ENCODE measurements at places on chromosomes 13 and 19. TPM values are rescaled to one million over a fixed set of nuclear protein-coding genes. Genes with fewer than 3 reads are reported as not detected.

LIM2 gene
- total RNA-seq = not detected

ZNF221 gene
- total RNA-seq = 5.8 TPM

METTL21C gene
- total RNA-seq = not detected

TUBB4A gene
- 12.6 TPM for total RNA-seq

UBAC2 gene
- total RNA-seq = 41.6 TPM

STXBP2 gene
- total RNA-seq = 0.12 TPM

NLRP11 gene
- 4.9 TPM for total RNA-seq

ASF1B gene
- total RNA-seq = 78.9 TPM

ACP7 gene
- total RNA-seq = 0.03 TPM

LHFPL6 gene
- total RNA-seq = 12.6 TPM

C1QTNF9 gene
- total RNA-seq = not detected

FAM98C gene
- 10.6 TPM for total RNA-seq

KLF1 gene
- total RNA-seq = not detected

FAAP24 gene
- total RNA-seq = 12.7 TPM

ZNF649 gene
- 2.4 TPM for total RNA-seq

ZNF700 gene
- 14.7 TPM for total RNA-seq

SRRM5 gene
- not detected for total RNA-seq

MOB3A gene
- 21.5 TPM for total RNA-seq

NCAN gene
- not detected for total RNA-seq

RFPL4A gene
- total RNA-seq = not detected

DNA sequence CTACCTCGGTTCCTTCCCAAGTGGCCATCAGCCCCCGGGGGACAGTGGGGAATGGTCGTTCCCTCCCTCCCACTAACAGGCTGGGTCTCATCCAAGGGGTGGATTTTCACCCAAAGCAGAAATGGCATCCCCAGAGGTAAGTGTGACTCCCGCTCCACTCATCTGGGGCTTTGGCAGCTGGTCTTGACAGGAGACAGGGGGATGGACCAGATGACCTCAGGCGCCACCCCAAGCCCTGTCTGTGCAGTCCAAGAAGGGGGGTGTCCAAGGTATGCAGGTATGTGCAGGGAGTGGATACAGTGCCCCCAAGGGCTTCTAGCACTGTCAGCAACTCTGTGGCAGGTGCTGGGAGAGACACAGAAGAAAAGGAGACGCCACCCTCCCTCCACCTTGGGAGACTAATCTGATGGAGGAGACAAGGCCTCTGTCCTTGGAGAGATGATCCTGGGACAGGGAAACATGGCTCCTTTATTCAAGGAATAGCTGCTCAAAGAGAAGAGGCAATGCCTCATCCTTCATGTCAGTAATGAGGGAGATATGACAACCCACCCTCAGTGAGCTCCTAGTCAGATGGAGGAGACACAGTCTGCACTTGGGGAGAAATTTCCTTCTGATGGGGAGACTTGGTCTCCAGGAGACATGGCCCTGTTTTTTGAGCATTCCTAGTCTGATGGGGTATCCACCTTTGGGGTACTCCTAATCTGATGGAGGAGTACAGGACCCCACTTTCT is 7.7 kb downstream of the CEACAM16 start:
- no peak for DNase-seq

DNA sequence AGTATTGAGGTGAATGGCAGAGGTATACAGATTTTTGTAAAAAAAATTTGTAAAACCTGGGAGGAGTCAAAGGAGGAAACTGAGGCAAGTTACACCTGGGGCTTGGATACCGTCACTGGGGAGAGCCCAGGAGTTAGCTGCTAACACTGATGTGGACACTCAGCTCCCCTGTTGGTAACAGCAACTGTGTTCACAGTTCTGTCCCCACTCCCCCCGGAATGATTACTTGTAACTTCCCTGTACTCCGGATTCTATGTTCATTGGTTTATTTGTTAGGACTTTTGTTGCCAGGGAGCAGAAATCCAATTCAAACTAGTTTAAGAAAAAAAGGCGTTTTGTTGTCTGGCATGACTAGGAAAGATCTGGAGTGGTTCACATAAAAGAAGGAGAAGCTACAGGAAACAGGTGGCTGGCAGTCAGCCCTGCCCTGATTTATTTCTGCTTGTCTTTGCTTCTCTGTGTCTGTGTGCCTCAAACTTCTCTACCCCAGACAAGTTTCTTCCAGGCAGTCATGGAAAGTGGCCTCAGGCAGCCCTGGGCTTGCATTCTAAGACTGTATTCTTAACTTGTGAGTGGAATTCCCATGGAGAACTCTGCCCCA is 2.3 kb upstream of the GPR12 start:
- no peak for DNase-seq

GRCh38 chr19:15213715-15214381 is 13.1 kb upstream of the NOTCH3 start:
- DNase-seq = no peak

GRCh38 chr13:37956536-37956935 is 87.0 kb upstream of the TRPC4 start:
- DNase-seq = no peak

- no peak for DNase-seq
Measured at GRCh38 chr19:40575326-40575725, 1.3 kb upstream of the SHKBP1 start.

- DNase-seq = peak; percentile 83
Measured at GRCh38 chr19:38657633-38658222, 10.3 kb downstream of the ACTN4 start.

GRCh38 chr19:50695251-50696093 is 24.1 kb downstream of the SHANK1 start:
- DNase-seq = no peak

DNA sequence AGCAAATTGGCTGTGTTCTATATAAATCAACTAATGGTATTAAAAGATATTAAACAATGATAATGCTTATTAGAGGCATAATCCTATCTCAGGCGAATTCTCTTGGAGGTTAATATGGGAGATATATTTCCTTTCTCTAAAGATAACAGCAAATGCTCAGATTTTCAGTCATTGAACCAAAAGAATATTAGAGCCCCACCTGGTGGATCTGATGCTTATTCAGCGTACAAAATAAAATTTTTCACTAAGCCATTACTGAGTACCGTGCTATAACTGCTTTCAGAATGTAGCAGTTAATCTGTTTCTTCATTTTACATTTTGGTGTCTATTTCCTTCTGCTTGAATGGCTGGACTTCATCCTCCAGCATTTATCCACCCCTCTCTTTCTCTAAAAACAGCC is 143.3 kb upstream of the IPO5 start:
- peak; percentile 30 for DNase-seq

- no peak for DNase-seq
Measured at GRCh38 chr19:16208064-16208759, 10.5 kb downstream of the AP1M1 start.

DNA sequence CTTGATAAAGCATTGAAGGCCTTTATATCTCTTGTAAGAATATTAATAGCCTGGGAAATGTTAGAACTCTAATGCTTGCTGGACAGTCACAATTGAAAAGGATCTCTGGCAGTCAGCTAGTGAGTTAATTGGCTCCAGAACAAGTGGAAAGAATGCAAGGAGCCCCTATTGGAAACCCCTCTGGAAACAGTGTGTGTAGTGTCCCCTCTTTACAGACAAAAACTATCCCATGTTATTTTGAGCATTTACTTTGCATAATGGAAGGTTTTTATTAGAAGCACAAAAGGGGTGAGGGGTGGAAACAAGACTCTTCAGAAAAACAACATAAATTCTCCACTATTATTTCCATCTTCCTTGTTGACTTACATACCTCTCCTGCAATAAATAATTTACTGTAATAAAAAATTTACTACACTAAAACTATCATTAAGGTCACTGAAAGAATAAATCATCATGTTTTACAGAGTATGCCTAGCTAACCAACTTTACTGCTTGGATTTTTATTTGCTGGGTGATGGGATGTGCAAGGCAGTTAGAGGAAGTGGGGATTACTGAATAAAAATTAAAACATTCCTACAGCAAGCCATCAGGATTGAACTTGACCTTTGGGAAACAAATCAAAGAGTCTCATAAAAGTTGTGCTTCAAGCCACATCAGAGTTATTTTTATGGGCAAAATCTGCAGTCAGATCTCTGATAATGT is 610.4 kb downstream of the TBC1D4 start:
- peak; percentile 83 for DNase-seq

- peak; percentile 57 for DNase-seq
Measured at GRCh38 chr19:47663435-47663910, 49.7 kb upstream of the EHD2 start.

DNA sequence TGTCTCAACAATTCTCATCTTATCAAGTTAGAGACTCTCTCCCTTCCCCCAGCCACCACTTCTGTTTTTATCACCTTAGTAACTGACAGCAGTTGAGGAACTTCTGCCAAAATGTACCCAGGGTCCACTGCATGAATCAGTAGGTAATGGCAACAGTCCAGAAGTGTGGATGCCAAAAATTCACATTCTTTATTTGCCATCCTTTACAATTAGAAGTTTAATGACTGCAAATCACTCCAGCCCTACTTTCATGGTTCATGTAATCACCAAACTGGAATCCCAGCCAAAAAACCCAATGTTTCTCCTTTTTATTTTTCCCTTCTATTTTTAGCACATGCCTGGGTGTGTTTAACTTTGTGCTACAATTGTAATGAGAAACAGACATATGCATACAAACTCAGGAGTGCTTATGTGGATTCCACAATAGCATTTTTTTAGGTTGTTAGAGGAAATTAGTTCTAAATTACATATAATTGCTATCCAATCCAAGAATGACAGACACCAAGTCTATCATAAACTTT is 243.5 kb downstream of the RGCC start:
- DNase-seq = peak; percentile 69

DNA sequence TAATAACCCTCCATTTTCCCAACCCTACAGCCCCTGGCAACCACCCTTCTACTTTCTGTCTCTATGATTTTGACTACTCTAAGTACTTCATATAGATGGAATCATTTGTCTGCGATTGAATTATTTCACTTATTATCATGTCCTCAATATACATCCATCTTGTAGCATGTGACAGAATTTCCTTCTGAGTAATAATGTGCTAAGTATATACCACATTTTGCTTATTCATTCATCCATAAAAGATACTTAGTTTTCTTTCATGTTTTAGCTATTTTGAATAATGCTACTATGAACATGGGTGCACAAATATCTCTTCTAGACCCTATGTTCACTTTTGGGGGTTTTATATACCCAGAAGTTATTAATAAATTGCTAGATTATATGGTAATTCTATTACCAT is 17.4 kb upstream of the NDFIP2 start:
- DNase-seq = no peak

DNA sequence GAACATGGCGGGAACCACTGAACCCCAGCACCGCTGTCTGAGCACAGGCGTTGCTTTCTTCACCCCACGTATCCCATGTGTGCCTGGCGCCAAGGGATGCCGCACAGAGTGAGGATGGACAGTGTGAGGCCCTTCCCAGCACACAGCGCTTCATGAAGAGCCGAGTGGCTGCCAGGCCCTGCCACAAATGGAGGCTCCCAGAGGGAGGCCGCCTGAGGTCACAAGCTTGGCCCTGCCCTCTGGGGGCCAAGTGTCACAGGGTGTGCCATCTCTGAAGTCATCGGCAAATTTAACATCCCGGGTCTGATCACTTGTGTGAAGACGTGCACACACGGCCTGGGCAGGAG is 24.4 kb downstream of the MPND start:
- no peak for DNase-seq

- DNase-seq = no peak
Measured at GRCh38 chr13:60146471-60146870, 17.3 kb downstream of the DIAPH3 start.

GRCh38 chr19:30369833-30370232 is 2.4 kb upstream of the ZNF536 start:
- no peak for DNase-seq

GRCh38 chr13:110261166-110262081 is 45.5 kb downstream of the COL4A1 start:
- peak; percentile 80 for DNase-seq

GRCh38 chr19:50723735-50724521 is 764 bp downstream of the CLEC11A start:
- DNase-seq = no peak

GRCh38 chr13:101916108-101916774 is 463.8 kb downstream of the ITGBL1 start:
- DNase-seq = no peak

GRCh38 chr19:6473647-6474046 is 7.9 kb downstream of the DENND1C start:
- DNase-seq = no peak

DNA sequence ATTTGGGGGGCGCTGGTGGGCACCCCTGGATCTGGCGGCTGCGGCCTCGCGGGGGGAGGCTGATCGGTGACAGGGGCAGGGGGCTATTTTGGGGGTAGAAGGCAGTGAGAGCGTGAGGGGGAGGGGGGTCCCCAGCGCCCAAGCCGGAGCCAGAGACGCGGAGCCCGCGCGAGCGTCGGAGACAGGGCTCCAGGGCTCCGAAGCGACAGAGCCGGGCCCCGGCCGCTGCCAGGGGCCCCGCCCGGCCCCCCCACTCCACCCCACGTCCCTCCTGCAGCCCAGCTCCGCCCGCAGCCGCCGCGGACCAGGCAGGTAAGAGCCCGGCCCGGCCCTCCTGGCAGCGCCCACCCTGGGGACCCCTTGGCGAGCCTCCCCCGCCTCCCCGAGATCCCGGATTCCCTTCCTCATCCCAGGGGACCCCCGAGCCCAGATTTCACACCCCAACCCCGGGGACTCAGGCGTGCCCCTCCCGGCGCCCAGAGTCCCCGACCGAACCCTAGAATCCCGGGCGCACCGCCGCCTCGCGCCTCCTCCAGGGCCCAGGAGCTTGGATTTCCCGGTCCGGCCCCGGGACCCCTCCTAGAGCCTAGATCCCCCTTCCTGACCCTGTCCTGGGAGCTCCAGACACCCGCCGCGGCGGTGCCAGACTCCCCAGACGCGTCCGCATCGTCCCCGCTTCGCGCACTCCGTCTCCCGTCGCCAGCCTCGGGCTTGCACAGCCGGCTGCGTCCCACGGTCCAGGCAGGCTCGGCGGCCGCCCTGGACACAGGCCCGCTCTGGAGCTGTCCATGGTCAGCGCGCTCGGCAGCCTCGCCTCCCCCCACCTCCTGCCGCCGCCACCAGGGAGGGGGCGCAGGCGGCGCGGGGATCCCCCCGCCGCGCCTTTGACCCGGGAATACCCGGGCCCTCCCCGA is at the start of gene PPFIA3:
TSS of gene PPFIA3 (plus strand) at position 134 of the 914 bp plus-strand sequence. CDS start 8,330 bp downstream, outside the sequence.
- no peak for DNase-seq

DNA sequence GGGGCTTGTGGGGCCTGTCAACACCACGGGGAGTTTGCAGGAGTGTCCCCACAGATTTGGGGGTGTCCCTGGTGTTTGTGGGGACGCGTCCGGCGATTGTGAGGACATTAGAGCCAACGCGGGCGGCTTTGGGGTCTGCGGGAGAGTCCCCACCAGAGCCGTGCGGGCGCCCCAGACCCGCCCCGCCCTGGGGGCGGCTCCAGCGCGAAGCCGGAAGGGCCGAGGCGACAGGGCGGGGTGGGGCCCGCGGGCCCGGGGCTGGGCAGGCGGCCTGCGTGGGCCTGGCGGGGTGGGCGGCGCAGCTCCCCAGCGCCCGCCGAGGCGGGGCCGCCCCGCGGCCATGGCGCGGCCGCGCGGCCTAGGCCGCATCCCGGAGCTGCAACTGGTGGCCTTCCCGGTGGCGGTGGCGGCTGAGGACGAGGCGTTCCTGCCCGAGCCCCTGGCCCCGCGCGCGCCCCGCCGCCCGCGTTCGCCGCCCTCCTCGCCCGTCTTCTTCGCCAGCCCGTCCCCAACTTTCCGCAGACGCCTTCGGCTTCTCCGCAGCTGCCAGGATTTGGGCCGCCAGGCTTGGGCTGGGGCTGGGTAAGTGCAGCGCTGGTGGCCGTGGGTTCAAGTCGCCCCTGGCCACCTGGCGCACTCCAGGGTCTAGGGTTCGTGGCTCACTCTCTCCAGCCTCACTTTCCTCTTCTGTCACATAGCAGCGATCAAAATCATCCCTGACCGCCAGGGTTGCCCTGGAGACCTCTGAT is 10.3 kb downstream of the PDE4A start:
- DNase-seq = no peak

GRCh38 chr19:45153339-45154063 is 7.3 kb downstream of the NKPD1 start:
- DNase-seq = no peak
